ENCODE measurements at places on chromosomes 1 and 21.
A peak's percentile ranks its signal among the peaks of the same experiment; 100 is the strongest.

DNA sequence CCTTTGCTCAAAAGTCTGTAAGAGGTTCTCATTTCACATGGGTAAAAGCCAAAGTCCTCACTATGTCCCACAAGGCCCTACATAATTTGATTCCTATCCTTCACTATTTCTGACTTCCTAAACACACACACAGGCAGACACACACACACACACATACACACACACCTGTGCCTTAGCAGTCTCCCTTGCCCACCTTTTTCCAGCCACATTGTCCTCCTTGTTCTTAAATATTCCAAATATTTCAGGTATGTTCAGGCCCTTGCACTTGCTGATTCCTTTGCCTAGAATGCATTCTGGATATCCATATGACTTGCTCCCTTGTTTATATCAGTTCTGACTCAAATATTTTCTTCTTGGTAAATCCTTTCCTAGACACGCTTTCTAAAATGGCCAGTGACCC lies 54.6 kb downstream of the NTNG1 start:
- DNase-seq, result no peak

DNA sequence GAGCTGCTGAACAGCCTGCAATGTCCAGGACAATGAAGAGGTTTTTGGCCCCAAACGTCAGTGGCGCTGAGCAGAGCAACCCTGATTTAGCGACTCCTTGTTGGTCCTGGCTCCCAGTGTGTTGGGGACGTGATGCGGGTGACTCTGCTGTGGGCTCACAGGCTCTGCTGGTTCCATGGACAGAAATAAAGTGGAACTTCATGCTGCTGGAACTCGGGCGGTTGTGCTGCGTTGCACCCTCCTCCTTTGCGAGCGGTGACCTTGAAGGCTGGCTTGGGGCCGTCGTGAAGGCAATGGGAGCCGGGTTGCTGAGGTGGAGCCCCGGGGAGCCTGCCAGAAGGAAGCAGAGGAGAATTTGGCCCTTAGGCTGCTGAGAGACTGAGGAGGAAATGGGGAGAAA lies 122.6 kb upstream of the C1orf174 start:
- DNase-seq, result no peak

DNA sequence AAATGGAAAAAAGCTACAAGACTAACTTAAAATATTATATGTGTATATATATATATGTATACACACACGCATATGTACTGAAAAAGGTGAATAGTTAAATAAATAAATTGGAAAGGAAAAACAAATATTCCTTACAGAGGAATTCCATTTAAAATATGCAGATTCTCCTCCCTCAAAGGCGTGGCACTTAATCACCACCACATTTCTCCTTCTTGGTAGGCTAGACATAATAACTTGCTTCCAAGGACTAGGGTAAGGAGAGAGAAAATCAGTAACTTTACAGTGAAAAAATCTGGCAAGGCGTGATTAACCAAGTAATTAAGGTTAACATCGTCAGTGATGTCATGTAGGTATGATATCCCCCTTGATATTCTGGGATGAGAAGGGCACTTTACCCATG lies 84.0 kb upstream of the USP25 start:
- no peak for DNase-seq

DNA sequence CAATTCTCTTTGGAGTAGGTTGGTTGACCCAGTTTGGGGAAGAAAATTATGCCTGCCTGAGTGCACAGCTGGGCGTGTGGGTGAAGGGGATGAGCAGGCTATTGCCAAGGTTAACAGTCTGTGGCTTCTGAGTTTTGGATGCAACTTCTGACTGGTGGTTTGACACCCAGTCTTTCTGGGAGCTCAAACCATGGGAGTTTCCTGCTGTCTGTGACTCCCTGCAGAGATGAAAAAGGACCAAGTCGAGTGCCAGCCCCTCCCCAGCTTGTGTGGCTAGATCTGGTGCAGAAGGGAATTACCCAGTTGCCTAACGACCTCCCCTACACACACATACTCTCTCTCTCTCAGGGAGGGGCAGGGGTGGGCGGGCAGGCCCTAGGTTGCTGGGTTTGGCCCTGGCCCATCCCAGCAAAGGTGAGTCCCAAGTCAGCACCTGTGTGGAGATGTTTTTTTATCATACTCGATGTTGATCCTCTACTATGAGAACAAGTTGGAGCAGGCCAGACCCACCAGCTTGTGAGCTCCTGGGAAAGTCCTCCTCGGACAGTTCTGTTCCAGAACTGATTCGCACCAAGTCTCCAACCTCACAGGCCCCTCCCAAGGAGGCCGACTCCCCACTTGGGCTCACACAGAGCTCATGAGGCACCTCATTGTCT lies 28.2 kb downstream of the PKP1 start:
- no peak for DNase-seq

- no peak for DNase-seq
These were observed 268.0 kb downstream of the NUF2 start for GRCh38 chr1:163589735-163590134.

DNA sequence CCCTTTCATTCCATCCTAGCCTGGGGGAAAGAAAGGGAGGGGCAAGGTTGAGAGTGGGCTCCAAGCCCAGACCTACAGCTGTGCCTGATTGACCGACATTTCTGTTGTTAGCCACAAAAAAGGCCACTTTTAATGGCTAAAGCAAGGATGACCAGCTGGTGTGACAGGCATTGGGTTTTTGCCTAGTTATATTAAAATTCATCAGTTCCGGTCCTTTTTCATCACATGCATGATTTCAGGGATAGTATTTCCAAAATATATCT lies 192.3 kb downstream of the ZNF326 start:
- DNase-seq, result no peak

DNA sequence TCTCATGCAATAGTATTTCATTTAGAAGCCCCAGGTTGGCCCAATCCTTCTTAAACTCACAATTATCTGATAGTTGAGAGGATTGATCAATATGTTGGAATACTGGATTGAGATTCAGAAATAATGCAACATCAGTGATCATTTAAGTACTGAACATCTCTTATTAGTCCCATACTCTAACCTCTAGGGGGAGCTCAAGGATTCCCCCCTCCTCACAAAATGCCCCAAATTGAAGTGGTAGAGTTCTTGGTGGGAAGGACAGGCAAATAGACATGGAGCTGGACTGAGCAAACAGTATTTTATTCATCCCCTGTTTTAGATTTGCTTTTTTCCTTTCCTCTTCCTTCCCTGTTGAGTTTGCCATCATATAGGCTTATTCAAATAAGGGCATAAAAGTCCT lies 62.8 kb downstream of the NGF start:
- peak; percentile 21 for DNase-seq

DNA sequence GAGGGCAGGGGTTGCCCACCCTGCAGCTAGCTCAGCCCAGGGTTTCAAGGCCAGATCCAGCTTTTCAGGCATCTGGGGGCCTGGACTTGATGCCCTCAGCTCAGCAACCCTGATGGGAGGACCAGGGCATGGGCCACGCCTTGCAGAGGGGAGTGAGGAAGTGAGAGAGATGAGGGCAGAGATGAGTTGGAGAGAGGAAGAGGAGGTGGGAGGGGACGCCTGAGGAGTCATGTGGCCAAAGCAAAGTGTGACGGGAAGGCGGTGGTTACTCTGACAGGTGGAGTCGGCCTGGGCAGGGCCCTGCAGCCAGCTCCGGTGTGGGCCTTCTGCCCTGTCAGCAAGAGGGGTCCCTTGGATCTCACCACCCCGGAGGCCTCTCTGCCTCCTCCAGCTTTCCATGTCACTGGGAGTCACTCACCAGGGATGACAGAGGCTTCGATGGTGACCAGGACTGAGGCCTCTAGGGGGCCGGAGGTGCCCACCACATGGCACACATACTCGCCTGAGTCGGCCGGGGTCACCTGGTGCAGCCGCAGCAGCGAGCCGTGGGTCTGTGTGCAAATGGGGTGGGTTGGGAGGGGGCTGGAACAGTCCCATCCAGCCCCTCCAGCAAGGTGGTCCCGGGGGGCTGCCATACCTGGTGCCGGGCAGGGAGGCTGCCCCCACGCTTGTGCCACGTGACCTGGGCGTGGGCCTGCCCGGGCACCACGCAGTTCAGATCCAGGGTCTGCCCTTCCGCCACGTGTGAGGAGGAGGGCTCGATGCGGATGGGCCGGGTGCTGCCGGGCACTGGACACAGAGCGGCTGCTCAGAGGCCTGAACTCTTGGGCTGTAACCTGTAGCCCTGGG lies 40.4 kb downstream of the LDLRAD2 start:
- no peak for DNase-seq

DNA sequence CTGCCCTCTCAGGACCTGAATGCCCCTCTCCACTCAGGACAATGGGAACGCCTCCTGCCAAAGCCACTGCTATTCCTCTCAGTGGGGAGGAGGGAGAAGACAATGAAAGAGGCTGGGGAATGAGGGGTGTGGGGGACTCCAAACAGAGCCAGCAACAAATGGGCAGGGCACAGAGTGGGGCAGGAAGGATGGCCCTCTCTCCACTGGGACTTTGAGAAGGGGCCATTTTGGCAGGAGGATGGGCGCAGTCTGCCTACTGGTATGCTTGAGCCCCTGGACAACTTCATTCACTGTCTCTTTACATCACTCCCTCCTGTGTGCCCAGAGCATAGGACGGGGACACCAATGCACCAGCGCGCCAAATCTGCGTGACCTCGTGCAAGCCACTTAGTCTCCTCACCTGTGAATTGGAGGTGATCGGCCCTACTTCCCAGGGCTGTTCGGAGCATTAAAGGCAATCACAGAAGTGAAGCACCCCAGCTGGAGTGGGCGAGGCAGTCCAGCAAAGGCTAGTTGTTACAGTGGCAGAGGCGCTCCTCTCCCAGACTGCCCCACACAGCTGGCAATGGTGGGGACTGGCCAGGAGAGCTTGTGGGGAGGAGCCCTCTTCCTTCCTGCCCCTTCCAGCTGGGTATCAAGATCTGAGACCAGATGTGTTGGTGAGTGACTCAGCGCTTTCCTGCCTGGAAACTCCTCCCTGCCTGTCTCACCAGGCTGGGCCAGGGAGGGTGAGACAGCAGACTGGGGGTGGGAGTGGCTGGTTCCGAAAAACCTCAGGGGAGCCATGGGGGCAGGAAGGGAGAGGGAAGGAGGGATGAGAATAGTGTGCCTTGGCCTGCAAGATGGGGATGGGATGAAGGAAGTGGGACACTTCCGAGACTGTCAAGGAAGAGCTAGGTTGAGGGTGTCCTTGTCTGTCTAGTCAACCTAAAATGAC lies 22.4 kb upstream of the SYNC start:
- DNase-seq, result peak; percentile 92

- no peak for DNase-seq
These were observed 60.8 kb downstream of the FAM163A start for GRCh38 chr1:179803918-179804317.

DNA sequence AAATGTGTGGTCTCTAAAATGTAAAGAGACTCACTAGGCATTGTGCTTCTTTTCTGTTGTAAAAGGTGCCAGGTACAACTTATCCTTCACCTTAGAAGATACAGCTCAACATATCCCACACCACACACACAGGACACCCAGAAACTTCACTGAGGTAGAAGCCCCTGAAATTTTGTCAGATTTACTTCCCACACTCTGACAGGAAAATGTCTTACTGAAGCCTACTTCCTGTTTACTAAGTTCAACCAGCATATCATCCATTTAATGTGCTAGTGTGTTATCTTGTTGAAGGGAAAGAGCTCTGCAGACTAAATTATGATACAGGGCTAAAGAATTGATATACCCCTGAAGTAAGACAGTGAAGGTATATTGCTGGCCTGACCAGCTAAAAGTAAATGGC lies 39.9 kb upstream of the INSL5 start:
- no peak for DNase-seq

DNA sequence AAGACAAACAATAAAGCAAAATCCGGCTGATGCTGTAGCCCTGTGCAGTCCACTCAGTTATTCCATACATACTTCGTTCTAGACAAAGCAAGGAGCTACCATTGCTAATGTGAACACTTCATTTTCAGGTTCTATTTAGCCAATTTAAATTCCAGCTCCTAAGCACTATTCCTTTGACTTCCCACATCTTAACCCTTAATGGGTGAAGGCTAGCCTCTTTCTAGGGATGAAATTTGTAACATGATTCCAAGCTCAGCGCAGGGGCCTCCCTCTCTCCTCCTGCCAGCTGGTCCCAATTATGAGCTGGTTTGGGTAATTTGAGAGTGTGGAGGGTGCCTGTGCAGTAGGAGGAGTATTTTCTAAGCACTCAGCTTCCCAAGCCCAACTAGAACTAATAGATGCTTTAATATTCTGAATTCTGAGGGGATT lies 53.9 kb upstream of the PTGFRN start:
- DNase-seq, result no peak

DNA sequence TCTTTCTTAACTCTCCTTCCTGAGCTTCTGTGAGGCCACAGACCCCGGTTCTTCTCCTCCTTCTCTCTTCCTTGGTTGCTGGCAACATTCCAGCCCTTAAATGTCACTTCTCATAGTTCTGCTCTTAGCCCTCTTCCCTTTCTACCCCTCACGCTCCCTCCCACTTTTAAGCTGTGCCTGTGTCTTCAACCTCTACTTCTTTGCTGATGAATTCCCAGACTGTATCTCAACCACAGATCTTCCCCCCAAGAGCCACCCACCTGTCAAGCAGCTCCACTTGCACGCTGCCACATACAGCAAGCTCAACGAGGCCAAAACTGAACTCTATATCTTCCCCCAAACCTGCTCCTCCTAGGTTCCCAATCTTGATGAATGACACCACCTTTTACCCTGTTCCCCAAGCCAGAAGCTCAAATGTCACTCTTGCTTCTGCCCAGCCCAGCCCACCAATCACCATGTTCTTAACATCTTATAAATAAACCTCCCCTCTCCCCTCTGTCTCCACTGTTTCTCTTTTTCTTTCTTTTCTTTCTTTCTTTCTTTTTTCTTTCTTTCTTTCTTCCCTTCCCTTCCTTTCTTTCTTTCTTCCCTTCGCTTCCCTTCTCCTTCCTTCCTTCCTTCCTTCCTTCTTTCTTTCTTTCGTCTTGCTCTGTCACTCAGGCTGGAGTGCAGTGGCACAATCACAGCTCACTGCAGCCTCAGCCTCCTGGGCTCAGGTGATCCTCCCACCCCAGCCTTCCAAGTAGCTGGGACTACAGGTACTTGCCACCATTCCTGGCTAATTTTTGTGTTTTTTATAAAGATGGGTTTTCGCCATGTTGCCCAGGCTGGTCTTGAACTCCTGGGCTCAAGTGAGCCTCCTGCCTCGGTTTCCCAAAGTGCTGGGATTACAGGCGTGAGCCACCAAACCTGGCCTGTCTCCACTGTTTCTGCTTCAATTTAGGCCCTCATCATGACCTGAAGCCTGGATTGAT lies 19.8 kb upstream of the PTP4A2 start:
- peak; percentile 92 for DNase-seq

Measured in Kasumi-1 (cell line).